ENCODE measurements at places on chromosomes 1 and 21.
A peak's percentile ranks its signal among the peaks of the same experiment; 100 is the strongest.

- DNase-seq: peak; percentile 6
Observed at GRCh38 chr21:17925000-17925610, 105.9 kb upstream of the C21orf91 start.

GRCh38 chr1:209622841-209623829 lies 29.1 kb downstream of the LAMB3 start:
- no peak for DNase-seq

DNA sequence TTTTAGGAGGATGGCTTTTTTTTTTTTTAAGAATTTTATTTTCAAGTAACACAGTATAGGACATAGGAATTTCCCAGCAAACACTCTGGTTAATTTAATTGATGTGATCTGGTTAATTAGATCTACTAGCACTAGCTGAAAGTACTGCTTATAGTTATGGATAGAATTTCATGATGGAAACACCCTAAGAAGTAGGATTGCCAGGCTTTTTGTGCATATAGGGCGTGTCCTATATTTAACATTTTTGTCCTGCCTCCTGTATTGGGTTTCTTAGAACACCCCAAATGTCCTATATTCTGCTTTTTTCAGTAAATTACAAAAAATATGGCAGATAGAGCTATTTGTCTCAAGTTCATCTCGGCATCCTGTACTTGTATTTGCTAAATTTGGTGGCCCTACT lies 13.5 kb upstream of the AXDND1 start:
- DNase-seq: no peak

GRCh38 chr1:205313563-205314308 lies 7.8 kb downstream of the NUAK2 start:
- peak; percentile 66 for DNase-seq

DNA sequence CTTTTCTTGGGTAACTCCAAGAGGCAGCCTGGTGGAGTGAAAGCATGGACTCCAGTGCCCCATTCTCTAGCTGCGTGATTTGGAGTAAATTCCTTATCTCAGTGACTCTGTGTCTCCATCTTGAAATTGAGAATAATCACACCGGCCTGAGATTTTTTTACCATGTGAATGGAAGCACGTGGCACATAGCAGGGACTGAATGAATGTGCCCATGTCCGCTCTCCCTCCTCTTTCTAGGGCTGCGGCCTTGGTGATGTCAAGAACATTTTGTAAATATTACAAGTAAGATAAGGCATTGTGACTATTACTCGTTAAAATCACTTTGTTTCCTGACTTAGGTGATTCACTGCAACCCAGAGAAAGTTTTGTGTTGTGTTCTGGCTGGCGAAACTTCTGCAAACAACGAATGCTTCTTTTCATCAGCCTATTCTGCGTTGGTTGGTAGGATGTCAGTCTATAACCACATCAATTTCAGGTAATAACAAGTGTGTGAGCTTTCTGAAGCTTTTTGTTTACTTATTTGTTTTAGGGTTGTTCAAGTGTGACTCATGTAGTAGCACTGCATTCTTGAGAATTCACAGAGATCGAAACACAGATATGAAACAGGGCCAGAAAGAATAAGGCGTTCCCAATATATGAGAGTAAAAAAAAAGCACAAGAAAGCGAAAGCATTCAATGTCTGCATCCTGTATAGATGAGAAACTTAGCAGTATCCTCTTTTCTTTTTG lies 135.7 kb upstream of the SLC45A1 start:
- DNase-seq: no peak

- DNase-seq: no peak
Observed at GRCh38 chr1:66367369-66367768, 166.6 kb upstream of the SGIP1 start.

DNA sequence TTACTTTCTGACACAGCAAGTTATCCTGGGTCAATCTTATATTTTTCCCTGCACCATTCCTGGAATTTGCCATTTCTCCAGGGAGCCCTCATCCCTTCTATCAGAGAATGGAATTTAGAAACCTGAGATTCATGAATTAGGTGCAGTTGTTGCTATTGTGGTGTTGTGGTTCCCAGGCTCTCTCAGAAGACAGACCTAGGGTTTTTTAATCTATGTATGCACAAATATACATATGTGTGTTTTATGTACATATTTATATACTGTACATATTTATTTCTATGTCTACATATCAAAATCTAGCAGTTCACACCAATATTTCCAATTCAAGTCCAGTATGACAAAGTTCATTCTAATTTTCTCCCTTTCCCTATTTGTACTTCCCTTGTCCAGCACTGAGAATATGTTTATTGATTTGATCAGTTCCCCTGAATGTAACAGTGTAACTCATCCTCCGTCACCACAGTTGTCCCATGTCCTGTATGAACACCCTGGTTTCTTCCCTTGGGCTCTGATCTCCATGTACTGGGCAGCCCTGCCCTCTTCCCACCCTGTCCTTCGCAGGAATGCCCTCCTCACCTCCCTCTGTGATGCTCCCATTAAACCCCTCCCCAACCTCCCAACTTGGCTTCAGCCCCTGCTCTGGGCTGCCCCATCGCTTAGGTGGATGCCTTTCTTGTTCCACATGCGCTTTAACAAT lies 145.5 kb downstream of the VPS13D start:
- no peak for DNase-seq

- no peak for DNase-seq
Observed at GRCh38 chr21:43681650-43682049, 22.3 kb downstream of the RRP1B start.

DNA sequence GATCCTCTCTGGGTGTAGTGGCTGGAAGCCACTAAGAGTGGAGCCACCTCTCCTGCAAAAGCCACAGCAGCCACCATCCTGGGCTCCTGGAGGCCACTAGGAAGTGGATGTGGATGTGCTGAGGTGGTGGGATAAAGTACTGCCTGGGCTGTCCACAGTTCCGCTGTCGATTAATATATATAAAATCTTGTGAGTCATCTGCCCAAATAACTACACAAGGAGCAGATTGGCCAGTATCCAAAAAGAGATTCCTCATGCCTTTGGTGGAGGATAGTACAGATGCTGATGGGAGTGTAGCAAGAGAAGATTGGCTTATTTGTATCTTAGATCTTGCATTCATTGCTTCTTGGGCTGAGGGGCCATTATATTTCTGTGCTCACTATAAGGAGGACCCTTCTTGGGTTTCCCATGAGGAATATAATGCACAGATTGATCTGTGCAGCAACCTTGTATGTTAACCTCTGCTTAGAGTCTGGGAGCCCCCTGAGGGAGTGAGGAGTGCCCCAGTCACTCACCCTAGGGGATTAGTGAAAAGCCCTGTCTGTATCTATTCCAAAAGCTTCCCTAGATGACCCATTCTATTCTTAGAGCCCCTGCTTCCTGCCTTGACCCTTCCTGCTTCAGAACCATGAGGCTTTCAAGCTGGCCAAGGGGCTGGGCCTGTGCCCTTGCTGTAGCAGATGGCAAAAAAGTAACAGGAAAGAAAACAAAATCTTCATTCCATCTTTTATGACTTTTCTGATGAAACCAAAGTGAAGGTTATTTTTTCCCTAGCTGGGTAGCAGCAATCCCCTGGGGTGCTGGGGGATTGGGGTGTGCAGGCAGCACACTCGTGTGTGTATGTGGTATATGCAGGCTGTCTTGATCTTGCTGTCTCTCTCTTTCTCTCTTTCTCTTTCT lies 31.7 kb downstream of the RCSD1 start:
- peak; percentile 79 for DNase-seq

- DNase-seq: no peak
Observed at GRCh38 chr1:19483261-19483660, 2.1 kb downstream of the CAPZB start.

- no peak for DNase-seq
Observed at GRCh38 chr1:87426463-87427249, 98.0 kb downstream of the LMO4 start.

DNA sequence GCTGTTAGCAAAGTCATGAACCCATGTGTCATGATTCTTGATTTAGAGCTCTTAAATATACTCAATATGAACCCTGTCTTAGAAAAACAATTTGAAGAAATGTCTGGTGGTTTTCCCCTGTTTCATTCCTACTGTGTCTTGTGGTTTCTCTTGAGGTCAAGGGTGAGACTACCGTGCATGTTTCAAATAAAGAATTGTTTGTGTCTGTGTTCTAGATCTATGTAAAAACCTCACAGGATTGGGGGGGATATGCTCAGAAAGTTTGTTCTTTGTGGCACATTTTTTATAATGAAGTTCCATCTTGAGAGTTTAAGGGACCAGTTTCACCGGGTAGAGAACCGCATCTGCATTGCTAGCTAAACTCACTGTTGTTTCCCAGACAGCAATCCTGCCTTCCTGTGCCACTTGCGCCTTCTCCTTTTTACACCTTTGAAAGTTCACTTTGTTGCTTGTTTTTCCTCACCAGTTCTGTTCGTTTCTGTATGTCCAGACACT lies 30.9 kb upstream of the CACYBP start:
- DNase-seq: no peak

- DNase-seq: no peak
Observed at GRCh38 chr1:109620401-109620791, 759 bp downstream of the AMPD2 start.

GRCh38 chr21:34298534-34299167 lies 65.2 kb upstream of the KCNE2 start:
- no peak for DNase-seq
